ENCODE measurements at places on chromosomes 4 and X.

- DNase-seq = no peak
These were observed 641.4 kb downstream of the ZNF674 start for GRCh38 chrX:45903781-45904201.

GRCh38 chrX:107601326-107601725 lies 27.0 kb upstream of the PRPS1 start:
- DNase-seq = no peak

DNA sequence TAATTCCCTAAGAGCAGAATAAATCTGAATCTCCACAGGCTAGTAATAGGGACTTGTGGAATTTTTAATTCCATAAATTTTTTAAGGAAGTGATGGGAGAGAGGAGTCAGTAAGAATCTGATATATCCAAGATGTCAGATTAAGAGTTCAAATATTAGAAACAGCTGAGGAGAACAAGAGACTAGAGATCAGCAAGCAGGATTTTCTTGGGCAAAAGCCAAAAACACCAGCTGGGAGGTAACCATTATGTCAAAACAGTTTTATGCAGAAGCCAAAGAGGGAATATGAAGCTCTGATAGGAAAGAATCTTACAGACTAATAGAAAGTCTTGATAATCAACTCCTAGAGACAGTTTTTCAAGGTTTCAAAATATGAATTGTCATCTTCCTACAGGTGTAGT lies 72.2 kb upstream of the RBPJ start:
- no peak for DNase-seq

- no peak for DNase-seq
These were observed 27.9 kb upstream of the HGFAC start for GRCh38 chr4:3413675-3414420.

DNA sequence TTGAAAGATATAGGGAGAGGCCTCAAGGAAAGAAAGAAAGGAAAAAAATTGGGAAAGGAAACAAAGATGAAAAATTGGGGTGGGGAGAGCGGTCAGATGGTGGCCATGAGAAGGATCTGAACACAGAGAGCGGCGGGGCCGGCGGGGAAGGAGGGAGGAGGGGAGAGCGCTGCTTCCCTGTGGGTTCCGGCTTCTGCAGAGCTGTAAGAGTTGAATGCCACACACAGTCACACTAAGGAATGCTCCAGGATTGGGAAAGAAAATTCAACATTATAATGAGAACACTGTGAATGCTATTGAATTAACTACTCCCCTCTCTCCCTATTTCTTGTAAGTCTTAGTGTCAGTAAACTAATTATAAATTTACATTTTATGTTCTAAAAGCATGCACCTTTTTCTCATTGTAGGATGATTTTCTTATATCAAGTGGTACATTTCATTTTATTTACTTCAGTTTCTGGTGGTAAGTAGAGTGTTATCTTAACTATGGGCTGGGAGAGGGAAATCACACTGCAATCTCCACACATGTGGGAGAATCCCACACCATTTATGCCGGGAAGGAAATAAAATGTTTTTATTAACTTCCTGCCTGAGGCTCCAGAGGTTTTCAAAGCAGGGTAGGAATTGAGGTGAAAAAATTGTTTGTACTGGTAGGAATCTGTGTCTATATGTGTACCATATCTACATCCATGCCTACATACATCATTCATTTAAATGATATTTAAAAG lies 904 bp downstream of the F11 start:
- DNase-seq = no peak

GRCh38 chr4:163193717-163194116 lies 27.0 kb upstream of the NAF1 start:
- DNase-seq = no peak
